Left ventricle myocardium superior (tissue), 1 donor: ENCODE measurements at places on chromosomes 7 and 10.
A peak's percentile ranks its signal among the peaks of the same experiment; 100 is the strongest.

DNA sequence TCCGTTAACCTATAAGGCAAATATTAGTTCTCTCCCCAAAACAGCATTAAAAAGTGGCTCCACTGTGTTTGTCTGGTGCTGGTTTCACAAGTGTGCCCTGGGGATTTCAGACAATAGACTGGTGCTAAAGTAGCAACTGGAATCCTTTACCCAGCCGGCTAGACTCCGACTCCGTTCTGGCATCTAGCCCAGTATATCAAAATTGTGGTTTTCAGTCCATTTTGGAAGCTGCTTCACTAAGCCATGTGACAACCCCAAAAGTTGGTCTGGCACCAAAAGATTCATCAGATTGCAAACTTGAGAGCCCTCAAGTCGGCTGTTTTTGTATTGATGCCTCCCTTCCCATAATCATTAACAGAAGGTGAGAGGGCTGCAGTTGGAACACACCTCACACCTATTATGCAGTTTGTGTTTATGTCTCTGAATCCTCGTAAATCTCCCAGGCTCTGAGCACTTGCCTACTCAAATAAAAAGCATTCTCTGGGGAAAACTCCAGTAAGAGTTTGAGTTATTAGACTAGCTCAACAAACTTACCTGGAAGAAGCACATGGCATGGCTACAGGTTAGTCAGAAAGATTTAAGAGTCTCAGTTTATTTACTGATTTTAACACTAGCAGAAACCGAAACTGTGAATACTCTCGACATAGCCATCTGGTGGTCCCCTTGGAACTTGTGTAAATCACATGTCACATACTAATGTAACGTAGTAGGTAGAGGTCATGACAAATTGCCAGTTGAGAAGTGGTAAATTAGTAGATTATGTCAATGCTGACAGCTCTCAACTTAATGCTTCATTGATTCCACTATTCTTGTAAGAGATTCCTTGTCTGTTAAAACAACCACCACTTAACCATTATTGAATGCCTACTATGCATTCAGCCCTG lies 14.8 kb upstream of the WNT16 start:
- DNase-seq: no peak

DNA sequence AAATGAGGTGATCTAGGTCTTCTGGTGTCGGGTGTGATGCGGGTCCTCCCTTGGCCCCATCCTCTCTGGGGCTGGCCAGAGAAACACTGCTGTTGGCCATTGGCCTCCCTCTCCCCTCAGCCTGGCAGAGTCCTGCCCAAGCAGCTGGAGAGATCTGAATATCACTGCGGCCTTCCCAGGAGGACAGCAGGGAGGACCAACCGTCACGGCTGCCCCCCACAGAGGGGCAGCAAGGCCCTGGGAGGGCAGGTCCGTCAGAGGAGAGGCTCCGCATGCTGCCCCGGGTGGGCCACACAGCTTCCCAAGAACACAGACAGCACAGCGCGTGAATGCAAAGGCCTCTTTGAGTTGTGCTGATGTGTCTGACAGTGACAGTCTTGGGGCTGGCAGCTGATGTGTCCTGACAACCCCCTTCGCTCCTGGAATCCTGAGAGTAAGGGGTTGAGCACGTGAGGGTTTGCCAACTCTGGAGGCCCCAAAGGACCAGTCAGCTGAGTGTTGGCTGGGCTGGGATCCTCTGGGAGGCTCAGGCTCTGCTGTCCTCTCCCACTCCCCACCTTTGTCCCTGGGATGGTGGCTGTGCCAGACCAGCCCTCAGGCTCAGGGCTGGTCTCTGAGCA lies 132.5 kb upstream of the UNC5B start:
- peak; percentile 12 for DNase-seq

DNA sequence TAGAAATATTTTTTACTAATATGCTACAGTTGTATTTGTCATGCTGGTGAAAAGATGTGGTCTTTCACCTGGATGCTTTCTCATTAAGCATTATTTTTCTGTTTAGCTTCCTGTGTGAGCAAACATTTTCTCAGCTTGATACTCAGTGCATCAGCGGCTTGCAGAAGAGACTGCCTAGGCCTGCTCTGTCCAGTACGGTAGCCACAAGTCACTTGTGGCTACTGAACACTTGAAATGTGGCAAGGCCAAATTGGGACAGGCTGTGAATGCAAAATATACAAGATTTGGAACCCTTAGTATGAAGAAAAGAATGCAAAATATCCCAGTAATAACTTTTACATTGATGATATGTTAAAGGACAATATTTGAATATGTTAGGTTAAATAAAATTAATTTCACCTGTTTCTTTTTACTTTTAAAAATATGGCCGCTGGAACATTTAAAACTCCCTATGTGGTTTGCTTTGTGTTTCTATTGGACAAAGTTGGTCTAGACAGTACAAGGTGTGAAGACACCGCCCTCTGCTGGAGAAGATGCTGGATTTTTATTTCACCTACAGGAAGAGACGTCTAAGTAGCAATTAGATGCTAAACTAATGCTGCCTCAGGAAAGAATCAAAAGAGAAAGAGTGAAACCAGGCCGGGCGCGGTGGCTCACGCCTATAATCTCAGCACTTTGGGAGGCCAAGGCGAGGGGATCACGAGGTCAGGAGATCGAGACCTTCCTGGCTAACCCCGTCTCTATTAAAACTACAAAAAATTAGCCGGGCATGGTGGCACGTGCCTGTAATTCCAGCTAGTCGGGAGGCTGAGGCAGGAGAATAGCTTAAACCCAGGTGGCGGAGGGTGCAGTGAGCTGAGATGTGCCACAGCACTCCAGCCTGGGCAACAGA lies 5.3 kb downstream of the SRGN start:
- peak; percentile 44 for DNase-seq

DNA sequence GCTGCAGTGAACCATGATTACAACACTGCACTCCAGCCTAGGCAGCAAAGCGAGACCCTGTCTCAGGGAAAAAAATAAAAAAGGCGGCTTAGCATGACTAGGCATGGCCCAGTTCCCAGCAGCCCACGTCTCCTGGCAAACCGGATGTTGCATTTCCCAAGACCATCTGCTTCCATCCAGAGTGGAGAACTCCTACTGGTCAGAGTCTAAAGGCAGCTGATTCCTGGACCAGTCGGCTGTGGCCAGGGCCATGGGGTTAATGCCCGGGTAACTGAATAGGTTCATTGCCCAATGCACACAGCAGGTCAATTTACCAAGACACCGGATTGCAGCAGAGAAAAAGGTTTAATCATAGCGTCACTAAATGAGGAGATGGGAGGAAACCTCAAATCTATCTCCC lies 133.1 kb downstream of the MYL10 start:
- DNase-seq: no peak

DNA sequence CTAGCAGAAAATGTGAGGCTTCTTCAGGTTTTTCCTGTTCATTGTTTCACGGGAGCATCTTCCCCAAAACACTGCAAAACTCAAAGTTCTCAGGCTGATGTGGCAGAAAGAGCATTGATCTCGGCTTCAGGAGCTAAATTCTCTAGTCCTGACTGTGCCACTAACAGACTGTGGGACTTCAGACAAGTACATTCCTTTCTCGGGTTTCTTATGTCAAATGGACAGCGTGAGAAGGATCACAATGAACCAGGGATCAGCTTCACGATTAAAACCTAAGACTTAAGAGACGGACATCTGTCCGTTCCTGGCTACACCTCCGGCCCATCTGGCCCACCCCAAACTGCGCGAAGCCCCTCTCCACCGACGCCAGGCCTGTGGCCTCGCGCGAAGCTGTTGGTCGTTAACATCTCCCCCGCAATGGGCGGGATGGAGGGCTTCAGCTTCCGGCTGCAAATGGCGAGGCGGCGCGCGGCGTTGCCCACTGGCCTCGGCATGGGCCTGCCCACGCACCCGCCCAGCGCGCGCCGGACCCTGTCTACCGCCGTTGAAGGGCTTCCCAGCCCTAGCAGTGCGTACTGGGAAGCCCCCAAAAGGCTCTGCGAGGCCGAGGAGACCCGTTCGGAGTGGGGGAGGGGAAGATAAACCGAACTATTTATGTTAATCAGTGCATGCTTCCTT lies 549 bp upstream of the DDX50 start:
- peak; percentile 87 for DNase-seq

GRCh38 chr10:24390746-24391145 lies 181.8 kb downstream of the KIAA1217 start:
- DNase-seq: no peak

DNA sequence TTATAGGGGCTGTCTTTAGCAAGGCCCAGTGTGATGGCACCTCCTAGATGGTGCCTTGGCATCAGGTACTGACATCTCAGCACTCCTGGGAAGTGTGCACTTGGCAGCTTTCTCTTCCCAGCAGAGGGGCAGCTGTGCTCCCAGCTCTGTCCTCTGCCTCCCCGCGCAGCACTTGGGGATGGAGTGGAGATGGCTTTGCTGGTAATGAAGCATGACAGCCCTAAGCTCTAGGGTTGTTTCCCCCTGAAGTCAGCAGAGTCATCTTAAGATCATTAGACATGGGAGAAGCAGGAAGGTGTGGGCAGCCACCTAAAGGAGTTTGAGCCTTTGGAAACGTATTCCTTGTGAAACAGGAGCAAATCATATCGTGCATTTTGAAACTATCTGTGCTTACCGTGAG lies 46.7 kb downstream of the HTRA1 start:
- DNase-seq: no peak

- DNase-seq: no peak
Measured at GRCh38 chr7:47604496-47604890, 22.6 kb upstream of the TNS3 start.

GRCh38 chr7:137628216-137628615 lies 218.6 kb downstream of the DGKI start:
- DNase-seq: no peak

DNA sequence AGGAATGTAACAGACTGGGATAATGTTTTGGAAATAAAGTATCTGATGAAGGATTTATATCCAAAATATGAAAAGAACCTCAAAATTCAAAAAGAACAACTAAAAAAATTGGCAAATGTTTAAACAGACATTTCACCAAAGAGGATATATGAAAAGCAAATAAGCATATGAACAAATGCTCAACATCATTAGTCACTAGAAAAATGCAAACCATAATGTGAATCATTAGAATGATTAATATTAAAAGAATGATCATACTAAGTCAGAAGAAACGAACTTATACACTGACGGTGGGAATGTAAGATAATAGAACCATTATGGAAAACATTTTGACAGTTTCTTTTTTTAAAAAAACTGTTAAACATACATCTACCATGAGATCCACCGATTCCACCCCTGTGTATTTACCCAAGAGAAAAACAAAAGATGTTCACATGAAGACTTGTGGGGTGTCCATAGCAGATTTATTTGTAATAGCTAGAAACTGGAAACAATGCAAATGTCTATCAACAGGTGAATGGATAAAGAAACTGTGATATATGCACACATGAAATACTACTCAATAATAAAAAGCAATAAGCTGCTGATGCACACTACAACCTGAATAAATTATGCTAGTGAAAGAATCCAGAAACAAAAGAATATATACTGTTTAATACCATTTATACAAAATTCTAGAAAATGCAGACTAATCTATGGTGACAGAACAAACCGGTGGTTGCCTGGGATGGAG lies 35.7 kb downstream of the PRKG1 start:
- no peak for DNase-seq

GRCh38 chr7:137276189-137276588 lies 67.3 kb downstream of the PTN start:
- no peak for DNase-seq
